ENCODE measurements at places on chromosomes 12 and 14.

GRCh38 chr12:106309671-106310505, 7.4 kb downstream of the TCP11L2 start:
- no peak for DNase-seq

GRCh38 chr12:70309348-70309747, 56.7 kb upstream of the KCNMB4 start:
- DNase-seq, result no peak

- no peak for DNase-seq
Measured at GRCh38 chr12:92533280-92533890, 169.4 kb upstream of the PLEKHG7 start.

- DNase-seq, result no peak
Measured at GRCh38 chr14:69204753-69205152, 13.5 kb downstream of the EXD2 start.

DNA sequence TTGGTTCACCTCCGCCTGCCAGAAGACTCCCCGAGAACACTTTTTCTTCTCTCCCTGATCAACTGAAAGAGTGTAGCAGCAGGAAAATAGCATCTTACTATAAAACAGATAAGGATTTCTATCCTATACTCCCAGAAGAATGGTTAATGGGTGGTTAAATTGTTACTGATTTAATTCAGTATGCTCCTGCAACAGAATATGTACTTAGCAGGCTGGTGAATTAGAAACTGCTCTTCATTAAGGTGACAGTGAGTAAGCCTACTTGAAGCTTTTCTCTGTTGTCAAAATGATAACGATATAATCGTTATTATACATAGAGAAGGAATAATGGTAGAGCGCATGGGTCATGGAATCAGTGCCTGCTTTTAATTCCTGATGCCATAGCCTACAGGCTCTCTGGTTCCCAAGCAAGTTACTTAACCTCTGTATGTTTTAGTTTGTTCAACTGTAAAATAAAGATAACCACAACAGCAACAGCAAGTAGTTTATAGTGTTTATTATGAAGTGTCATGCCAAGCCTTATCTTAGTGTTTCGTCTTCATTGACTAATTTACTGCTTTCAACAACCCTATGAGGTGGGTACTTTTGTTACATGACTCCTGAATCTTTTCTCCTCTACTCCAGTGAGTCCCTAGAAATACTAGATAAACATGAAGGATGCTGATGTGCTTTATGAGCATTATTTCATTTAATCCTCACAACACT, 392.6 kb downstream of the CCDC91 start:
- DNase-seq, result no peak

DNA sequence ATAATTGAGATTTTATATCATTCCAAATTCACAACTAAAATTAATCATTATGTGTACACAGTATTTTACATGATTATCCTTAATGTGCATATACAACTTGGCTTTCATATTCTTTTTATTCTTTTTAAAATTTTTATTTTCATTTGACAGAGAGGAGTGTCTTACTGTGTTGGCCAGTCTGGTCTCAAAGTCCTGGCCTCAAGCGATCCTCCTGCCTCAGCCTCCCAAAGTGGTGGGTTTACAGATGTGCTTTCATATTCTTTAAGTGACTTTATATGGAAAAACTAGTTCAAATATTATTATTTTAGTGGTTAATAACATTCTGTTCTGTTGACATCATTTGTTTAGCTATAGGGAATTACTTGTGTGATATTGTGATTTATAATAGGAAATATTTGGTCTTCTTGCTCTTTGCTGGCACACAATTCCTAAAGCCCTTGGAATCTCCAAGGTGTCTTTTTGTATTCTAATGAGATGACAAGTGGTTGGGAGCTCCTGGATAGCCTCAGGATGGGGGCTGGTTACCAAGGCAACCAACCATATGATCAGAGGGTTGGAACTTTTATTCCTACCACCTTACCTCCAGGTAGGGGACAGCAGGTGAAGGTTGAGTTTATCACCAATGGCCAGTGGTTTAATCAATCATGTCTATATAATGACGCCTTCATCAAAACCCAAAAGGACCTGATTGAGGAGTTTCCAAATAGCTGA, 16.0 kb upstream of the ZNF410 start:
- no peak for DNase-seq

DNA sequence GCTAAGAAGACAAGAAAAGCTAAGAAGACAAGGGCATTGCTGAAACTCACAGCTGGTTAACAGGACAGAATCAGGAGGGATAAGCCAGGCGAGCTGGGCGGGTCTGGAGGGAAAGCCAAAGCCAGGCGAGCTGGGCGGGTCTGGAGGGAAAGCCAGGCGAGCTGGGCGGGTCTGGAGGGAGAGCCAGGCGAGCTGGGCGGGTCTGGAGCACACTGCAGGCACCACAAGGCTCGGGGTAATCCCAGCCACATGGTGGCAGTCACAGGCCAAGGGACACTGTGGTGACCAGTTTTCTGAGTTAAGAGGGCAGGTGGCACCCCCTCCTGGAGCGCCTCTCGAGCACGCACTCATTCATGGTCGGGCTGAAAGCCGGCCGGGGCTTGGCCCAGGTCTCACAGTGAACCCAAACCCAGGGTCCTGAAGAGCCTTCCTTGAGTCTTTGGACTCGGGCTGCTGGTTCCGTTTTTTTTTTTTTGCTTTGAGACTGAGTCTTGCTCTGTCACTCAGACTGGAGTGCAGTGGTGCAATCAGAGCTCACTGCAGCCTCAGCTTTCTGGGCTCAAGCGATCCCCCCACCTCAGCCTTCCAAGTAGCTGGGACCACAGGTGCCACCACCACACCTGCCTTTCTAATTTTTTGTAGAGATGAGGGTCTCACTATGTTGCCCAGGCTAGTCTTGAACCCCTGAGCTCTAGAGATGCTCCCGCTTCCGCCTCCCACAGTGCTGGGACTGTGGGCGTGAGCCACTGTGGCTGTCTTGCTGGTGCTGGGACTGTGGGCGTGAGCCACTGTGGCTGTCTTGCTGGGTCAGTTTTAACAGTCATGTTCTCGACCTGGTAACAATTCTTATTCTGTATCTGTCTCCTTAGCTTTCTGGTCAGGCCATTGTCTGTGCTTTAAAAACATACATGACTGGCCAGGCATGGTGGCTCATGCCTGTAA, 40.2 kb downstream of the HSP90AA1 start:
- DNase-seq, result no peak

DNA sequence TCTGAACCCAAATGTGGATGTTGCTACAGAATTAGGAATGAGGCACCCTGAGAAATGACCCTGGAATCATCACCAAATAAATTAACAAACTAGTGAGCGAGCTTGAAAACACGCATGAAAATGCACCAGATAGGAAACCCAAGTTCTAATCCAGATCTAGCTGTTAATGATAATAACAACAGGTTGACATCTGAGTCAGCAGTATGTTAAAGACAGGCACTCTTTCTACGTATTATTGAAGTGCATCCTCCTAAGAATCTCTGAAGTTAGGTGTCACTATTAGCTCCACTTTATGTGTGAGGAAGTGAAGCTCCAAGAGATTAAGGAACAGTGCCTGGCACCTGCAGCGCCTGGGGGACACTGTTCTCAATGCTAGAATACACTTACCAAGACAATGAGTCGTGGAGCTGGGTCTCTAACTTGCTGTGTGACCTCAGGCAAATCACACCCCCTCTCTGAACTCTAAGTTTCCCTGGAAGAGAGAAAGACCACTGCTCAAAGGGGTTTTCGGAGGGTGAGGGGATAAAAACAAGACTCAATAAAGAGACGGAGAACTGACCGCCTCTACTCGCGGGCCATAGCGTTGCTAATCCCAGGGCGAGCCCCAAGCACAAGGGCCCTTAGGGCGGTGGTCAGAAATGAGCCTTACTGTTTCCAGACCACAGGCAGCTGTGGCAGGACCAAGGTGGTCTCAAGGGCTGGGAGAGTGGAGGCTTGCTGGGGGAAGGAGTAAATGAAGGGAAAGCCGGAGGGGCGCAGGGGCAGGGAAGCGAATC, 2.1 kb downstream of the SLC6A12 start:
- DNase-seq, result no peak

- DNase-seq, result no peak
Measured at GRCh38 chr14:34912182-34912581, 37.0 kb upstream of the BAZ1A start.

DNA sequence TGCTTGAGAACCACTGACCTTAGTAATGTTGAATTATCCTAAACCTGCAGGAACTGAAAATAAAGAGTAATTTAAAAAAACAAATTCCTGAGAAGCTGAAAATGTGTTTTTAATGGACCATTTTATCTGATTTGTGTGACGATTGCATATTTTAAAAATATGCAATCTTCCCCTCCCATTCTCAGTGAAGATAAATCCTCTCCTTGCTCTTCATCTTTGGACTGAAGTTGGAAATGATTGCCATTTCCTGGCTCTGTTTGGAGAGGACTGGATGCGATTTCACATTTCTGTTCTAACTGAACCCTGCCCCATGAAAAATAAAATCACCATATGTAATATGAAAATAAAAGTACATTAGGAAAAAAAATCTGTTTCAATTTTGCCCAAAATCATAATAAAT, 216.3 kb downstream of the SLC6A15 start:
- DNase-seq, result no peak

DNA sequence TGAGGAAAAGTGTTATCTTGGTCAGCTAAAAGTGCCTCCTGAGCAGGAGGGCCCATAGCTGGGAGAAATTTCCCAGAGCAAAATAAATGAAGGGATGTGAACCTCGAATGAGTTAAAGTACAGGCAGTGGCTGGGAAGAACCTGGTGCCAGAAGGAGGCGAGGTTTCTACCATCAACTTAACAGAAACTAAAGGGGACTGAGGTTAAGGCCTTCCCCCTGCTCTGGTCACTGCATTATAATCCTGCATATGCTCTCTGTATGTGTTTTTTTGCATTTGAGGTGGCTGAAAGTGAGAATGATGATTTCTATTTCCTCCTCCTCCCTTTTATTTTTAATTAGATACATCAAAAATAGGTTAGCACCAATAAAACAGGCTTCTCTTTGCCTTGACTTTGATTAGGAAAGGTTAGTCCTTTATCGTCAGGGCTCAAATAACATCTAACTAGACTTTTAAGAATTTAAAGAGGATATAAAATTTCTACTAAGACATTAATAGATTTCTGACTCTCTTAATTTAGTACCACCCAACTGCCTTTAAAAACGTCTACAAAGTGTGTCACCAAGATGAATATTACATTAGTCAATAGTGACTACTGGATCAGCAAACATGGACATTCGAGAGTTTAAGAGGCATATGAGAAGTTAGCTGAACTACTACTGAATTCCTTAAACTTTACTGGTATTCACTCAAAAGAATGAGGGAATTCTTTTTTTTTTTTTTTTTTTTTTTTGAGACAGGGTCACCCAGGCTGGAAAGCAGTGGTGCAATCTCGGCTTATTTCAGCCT, 49.2 kb downstream of the GALNT4 start:
- no peak for DNase-seq

DNA sequence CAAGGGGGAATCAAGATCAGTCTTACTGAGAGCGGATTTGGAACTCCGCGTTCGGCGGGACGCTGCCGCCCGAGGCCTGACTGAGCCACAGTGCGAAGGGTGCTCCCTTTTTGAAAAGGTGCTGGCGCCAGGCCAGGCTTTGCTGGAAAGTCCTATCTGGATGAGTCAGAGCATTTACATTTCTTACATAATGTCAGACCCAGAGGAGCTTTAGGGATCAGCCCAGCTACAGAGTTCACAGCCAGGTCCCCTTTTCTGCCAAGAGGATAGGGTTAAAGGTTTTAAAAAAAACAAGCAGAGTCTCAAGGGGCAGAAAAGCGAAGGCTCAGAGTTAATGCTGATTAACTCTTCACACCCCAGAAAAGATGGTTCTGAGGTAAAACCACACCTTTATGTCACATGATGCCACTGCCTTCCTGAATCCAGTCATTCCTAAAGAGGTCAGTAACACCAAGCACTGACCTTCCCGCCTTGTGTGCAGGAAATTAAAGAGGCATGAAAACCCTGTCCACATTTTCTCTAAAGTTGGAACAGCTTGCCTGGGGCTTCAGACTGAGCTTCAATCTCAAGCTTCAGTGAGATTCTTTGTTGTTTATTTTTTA, 11.7 kb upstream of the FBXL14 start:
- DNase-seq, result peak; percentile 82

GRCh38 chr12:74365178-74365964, 172.3 kb upstream of the ATXN7L3B start:
- no peak for DNase-seq

GRCh38 chr14:81406863-81407262, 6.7 kb upstream of the STON2 start:
- DNase-seq, result no peak

DNA sequence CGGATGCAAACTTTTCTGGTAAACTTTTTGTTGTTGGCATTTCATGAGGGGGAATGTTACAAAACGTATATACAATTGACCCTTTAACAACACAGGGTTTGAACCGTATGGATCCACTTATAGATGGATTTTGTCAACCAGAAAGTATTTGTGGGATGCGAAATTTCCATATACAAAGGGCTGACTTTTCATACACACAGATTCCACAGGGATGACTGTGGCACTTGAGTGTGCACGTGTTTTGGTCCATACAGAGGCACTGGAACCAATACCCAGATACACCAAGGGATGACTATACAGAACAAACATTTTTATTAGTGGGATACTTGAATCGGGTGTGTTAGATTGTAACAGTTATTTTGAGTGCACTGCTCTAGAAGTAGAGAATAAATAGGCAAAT, 29.8 kb upstream of the CCT2 start:
- no peak for DNase-seq

DNA sequence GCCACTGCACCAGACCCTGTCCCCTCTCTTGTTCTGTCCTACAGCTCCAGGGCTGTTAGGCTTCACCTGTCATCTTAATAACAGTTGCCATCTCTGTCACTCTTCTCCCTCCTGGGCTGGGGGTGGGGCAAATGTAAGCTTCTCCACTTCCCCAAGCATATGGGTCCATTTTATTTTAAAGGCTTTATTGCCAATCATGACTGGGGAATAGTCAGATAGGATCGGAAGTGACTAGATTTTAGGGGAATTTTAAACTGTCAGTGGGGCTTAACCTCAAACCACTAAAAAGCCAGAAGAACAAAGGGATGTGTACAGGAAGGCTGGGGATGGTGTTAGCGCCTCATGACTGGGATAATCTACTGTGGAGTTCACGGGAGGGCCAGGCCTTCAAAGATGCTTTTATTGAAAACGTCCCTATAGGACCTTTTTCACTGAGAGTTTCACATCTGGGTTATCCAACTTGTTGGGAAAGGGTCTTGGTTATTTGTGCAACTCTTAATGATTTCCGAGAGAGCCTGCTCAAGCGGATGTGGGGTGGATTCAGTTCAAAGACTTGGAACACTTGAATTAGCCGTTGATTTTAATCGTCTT, 41.6 kb downstream of the CHST11 start:
- DNase-seq, result no peak

GRCh38 chr12:126741536-126742240, 1525.3 kb upstream of the TMEM132C start:
- no peak for DNase-seq

DNA sequence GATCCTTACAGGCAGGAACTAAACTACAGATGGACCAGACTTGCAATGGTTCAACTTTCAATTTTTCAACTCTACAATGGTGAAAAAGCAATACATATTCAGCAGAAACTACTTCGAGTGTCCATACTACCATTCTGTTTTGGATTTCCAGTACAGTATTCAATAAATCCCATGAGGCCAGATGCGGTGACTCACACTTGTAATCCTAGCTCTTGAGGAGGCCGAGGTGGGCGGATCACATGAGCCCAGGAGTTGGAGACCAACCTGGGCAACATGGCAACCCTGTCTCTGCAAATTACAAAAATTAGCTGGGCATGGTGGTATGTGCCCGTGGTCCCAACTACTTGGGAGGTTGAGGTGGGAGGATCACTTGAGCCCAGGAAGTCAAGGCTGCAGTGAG, 336.1 kb downstream of the MED13L start:
- DNase-seq, result no peak

GRCh38 chr12:58463051-58463450, 457.3 kb downstream of the LRIG3 start:
- DNase-seq, result no peak

Data from GM06990 (cell line).